RWPE1 (cell line): ENCODE measurements at places on chromosomes 2 and 18.

DNA sequence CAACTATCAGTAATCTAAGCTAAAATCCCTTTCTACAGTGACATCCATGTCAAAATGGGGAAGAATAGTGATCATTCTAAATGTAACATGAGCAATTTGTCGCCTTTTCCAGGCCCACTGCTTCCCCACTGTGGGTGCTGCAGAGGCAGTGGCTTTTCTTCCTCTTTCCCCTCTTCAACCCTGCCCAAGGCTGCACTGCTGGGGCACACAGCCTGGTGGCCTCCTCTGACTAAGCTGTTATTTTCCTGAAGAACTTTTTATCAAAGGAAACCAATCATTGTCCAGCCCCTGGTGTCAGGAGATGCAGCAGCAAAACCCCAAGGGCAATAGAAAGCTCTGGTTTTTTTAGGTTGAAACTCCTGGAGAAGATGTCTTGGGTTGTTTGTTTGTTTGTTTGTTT, 117.6 kb upstream of the KLF7 start:
- DNase-seq, result no peak

GRCh38 chr2:118667348-118667747, 180.1 kb downstream of the EN1 start:
- DNase-seq, result no peak

DNA sequence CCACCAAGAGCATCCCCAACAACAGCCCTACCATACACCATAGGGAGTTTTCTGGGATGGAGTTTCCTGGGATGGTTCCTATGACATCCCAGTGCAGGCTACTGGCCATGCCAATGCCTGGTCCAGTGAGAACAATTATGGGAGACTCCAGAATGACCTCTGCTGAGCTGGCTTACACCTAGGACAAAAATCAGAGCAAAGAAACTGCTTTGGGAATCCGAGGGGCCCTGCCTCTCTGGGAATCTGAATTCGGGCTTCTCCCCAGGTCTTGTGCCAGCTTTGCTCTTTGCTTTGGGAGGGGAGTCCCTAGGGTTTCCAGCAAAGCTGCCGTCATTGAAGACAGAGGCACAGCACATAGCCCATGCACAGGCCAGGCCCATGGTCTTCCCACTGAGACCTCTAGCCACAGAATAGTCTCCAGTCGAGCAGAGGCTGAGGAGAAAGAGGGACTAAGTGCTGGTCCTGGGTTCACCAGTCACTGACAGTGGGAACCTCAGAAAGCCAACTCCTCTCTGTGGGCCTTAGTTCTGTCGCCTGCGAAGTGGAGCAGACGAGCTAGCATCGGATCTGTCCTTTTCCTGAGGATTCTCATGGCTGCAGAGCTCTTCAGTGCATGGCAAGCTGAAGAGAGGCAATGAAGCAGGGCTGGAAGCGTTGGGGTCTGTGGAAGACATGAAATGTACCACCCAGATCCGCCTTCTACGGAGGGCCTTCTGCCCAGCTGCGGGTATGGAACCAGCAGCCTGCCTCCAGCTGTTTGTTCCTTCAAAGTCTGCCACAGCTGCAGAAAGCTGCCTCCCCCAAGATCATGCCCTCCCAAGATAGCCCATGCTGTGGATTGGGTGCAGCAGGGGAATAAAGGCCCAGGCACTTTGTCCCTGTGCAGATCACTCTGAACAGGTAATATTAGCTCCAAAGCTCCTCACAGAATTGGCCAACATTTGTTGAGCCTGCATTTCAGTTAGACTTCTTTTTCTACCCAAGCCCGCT, 11.2 kb upstream of the LBH start:
- DNase-seq, result no peak

GRCh38 chr2:197254776-197255530, 55.6 kb downstream of the ANKRD44 start:
- DNase-seq, result no peak
